Foreskin fibroblast (primary cell): ENCODE measurements at places on chromosomes 3 and 15.

- peak; percentile 5 for DNase-seq
These were observed 318.2 kb upstream of the TMCO5A start for GRCh38 chr15:37616215-37616614.

GRCh38 chr3:136187868-136188267 lies 8.3 kb downstream of the MSL2 start:
- DNase-seq, result no peak

- DNase-seq, result peak; percentile 58
These were observed 28.5 kb downstream of the MFSD1 start for GRCh38 chr3:158830391-158830790.

DNA sequence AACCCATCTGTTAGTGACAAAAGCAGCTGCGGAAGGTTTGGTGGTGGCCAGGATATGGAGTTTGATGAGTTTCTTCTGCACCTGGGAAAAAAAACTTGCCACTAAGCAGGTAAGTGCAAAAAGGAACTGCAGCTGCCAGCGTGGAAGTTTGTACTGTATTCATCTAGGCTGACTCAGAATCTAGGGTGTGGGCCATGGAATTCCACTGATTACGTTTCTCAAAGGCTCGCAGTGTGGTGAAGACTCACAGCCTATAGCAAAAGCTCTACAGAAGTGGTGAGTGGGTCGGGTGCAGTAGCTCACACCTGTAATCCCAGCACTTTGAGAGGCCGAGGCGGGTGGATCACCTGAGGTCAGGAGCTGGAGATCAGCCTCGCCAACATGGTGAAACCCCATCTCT lies 334.6 kb upstream of the GRM7 start:
- DNase-seq, result no peak

DNA sequence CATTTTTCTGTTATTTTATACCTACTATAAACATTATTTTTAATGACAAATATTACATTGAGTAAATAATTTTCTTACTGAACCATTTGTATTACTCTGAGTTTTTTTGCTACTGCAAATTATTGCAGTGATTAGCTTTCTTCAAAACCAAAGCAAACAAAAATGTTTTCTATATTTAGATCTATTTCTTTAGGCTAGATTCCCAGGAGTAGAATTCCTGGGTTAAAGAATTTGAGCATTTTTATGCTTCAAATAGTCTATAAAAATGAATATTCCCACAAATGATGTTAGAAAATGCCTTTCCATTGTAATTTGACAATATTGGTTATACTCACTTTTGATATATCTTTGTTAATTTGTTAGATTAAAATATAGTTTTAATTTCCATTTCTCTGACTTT lies 76.8 kb downstream of the LEKR1 start:
- DNase-seq, result no peak

GRCh38 chr3:40661284-40661683 lies 136.5 kb downstream of the ZNF621 start:
- DNase-seq, result no peak

- DNase-seq, result no peak
These were observed 516.5 kb downstream of the NLGN1 start for GRCh38 chr3:173913974-173914421.

DNA sequence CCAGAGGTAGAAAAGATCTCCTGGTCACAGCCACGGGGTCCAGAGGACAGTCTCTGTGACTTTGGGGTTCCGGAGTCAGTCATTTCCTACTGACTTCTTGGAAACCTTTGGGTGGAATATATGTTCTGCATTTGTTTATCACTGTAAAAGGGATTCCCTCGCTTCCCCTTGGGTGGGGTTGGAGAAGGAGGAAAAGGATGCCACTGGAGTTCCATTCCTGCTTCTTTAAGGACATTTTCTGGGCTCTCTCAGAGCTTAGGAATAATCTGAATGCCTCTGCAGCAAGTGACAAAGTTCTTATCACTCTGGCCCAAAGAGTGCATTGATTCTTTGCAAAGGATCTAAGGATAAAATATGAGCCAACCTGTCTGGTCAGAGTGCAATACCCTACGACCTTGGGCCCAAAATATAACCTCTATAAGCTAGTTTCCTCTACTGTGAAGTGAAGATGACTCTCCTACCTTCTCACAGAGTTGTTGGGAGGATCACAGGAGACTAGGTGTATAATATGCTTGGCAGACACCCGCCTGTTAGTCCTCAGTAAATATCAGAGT lies 17.2 kb downstream of the ARHGEF3 start:
- DNase-seq, result no peak

GRCh38 chr3:8660175-8661118 lies 15.8 kb upstream of the SSUH2 start:
- DNase-seq, result no peak

- peak; percentile 2 for DNase-seq
These were observed 46.0 kb downstream of the TEX9 start for GRCh38 chr15:56411122-56411749.

GRCh38 chr3:45976191-45977091 lies 19.2 kb downstream of the FYCO1 start:
- DNase-seq, result no peak

GRCh38 chr3:126129398-126129891 lies 45.5 kb upstream of the SLC41A3 start:
- peak; percentile 12 for DNase-seq

GRCh38 chr3:30146978-30147377 lies 459.4 kb upstream of the TGFBR2 start:
- DNase-seq, result no peak

GRCh38 chr3:161354554-161354953 lies 16.8 kb downstream of the SPTSSB start:
- DNase-seq, result peak; percentile 66

- DNase-seq, result no peak
These were observed 105.3 kb upstream of the LINGO1 start for GRCh38 chr15:77738038-77738370.

DNA sequence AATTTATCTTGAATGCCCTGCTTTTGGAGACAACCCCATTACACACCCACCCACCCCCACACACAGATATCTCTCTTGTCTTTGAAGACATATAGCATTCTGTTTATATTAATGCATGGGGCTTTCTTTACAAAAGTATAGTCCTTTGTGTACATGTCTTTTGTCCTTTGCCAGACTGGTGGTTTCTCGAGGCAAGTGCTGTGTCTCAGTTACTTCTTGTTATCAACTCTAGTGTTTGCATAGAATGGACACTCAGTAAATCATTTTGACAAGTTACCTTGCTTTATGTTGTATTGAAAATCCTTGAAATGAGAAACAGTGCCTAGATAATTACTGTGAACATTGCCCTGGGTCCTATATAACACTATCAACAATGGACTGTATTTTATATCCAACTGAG lies 33.9 kb downstream of the KBTBD8 start:
- no peak for DNase-seq
